ENCODE measurements at places on chromosomes 12 and 14.

- DNase-seq = no peak
These were observed 2.3 kb upstream of the C14orf39 start for GRCh38 chr14:60488175-60488574.

DNA sequence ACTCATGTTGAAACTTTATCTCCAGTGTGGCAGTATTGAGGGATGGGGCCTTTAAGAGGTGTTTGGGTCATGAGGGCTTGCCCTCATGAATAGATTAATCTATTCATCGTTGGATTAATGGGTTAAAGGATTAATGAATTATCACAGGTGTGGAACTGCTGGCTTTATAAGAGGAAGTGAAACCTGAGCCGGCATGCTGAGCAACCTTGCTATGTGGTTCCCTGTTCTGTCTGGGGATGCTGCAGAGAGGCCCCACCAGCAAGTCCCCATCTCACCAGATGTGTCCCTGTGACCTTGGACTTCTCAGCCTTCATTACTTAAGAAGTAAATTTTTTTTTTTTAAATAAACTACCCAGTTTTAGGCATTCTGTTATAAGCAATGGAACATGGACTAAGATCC is 109.6 kb downstream of the DYRK2 start:
- no peak for DNase-seq

GRCh38 chr14:104895207-104895785 is 29.4 kb upstream of the PLD4 start:
- DNase-seq = no peak

DNA sequence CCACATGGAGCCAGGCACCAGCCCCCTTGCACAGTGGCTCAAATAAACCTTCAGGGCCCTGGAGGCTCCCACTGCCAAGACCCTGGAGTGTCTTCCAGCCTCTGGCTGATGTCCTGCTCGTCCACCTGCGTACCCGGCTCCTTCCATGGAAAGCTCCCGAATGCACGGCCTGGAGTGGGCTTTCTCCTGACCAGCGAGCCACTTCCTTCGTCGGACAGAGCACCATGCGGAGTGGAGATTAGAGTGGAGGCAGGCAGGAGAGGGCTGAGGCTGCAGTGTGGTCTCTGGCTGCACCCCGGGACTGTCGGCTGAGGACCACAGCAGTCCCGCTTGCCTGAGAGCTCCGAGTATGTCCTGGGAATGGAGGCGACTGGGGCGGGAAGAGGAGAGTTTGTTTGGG is 93.7 kb upstream of the SFSWAP start:
- DNase-seq = no peak

- DNase-seq = peak; percentile 14
These were observed 177.0 kb upstream of the PRMT8 start for GRCh38 chr12:3313675-3314663.

DNA sequence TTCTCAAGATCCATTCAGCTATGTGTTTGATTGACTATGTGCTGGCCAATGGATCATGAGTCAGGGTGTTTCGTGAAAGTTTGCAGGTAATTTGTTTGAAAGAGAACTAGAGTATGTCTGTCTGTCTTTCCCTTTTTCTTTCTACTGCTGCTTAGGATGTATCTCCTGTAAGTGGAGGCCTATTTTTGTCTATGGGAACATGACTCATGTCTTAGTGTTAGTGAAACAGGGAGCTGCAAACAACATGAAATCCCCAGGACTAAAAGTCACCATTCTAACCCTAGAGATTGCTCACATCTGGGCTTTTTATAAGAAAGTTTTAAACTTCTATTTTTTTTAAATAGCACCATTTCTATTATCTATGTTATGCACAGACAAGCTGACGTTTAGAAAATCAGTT is 333.0 kb downstream of the CCER1 start:
- no peak for DNase-seq

GRCh38 chr14:26344596-26344995 is 253.2 kb downstream of the NOVA1 start:
- no peak for DNase-seq

GRCh38 chr12:120388691-120389481 is 19.9 kb upstream of the MSI1 start:
- no peak for DNase-seq

- DNase-seq = no peak
These were observed 292.1 kb downstream of the CACNA1C start for GRCh38 chr12:2344885-2345284.

GRCh38 chr14:105374389-105374788 is 23.9 kb upstream of the TEX22 start:
- DNase-seq = no peak

GRCh38 chr12:109773384-109774011 is 59.7 kb downstream of the TRPV4 start:
- DNase-seq = no peak

All from HS-27A (cell line).